ENCODE measurements at places on chromosomes 5 and 9.

DNA sequence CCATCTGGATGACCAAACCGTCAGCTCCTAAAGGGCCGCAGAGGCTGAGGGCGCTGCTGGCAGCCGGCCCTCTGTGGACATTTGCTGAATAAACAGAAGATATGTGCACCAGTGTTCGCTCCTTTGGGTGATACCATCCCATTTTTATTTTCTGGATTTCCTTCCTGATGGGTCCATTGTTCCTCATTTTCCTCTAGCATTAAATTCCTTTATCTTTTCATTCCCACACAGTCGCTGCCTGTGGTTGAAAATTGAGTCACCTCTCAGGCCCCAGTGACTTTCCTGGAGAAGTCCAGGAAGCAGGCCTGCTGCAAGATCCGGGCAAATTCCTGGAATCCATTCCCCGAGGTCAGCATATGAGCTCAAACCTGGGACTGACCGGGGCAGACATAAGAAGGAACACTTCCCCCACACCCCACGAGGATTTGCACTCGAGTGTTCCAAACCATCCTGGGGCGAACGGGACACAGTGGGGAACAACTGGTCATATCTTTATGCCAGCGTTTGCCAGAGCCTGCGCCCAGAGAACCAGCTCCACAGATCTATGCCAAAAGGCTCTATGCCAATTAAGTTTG is 86.7 kb upstream of the PCA3 start:
- no peak for DNase-seq

GRCh38 chr5:167694325-167695147 is 596.9 kb upstream of the WWC1 start:
- DNase-seq: no peak

GRCh38 chr9:117715411-117715989 is 11.3 kb downstream of the TLR4 start:
- DNase-seq: no peak

GRCh38 chr5:16750445-16750844 is 133.6 kb upstream of the RETREG1 start:
- no peak for DNase-seq

GRCh38 chr5:170818232-170818631 is 34.7 kb downstream of the GABRP start:
- no peak for DNase-seq

DNA sequence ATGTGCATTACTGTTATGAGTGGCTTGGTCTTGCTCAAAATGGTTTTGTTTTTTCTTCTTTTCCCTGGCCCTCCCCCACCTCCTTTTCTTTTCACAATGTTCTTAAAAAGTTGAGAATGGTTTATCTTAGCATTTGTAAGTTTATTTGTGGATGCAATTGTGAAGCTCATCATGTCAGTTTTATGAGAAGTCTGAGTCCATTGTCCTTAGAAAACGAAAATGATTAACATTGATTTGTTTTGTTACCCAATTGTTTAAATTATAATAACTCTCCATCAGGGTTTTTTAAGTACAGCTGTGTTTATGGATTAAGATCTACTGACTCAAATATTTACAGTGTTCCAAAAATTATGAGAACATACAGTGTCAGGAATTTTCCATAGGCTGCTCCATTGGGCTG is 511.3 kb upstream of the PAPPA start:
- no peak for DNase-seq

- DNase-seq: no peak
These were observed 107.9 kb downstream of the ARHGAP26 start for GRCh38 chr5:142878111-142878510.
